ENCODE measurements at places on chromosomes 4 and X.

DNA sequence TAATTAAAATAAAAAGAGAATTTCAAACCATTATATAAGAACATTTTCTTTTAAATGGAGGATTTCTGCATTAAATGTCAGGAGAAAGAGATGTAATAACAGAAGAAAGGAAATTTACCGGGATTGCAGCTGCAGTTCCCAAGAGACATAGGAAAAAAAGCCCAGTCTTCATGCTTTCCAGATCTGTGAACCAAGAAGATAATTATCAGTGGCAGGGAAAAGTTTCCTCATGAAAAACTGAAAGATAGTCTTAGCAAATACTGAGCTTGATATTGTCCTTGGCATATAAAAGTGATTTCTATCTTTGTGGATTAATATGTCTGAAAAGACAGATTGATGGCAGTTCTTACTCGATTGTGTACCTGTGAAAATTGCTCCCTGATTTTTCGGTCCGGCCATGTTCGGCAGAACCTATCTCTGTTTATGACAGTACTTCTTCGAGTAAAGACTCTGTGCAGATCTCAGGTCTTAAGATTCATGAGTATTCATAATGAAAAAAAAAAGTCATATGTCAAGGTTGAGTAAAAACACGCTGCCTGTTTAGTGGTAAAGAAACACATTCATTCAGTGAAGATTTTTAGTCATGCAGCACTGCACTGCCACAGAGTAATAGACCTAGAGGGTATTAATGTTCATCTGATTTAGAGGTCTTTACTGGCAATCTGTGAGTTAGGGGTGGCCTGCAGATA, 29.6 kb downstream of the SPARCL1 start:
- no peak for DNase-seq

GRCh38 chr4:69896530-69897116, 34.2 kb upstream of the CSN1S1 start:
- DNase-seq: no peak

DNA sequence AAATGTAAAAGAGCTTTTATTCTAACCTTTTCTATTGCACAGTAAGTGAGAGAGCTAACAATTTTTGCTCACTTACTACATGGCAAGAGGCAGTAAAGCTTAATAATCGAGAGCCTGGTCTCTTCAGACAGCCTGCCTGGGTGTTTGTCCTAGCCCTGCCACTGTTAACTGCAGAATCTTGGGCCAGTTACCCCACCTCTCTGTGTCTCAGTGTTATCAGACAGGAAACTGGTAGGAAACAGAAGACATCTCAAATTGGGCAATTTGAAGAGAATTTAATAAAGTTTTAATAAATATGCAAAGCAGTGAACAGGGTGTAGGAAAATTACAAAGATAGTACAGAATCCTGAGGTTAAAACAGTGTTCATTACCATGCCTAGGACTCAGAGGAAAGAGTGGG, 13.4 kb downstream of the STAP1 start:
- DNase-seq: no peak

DNA sequence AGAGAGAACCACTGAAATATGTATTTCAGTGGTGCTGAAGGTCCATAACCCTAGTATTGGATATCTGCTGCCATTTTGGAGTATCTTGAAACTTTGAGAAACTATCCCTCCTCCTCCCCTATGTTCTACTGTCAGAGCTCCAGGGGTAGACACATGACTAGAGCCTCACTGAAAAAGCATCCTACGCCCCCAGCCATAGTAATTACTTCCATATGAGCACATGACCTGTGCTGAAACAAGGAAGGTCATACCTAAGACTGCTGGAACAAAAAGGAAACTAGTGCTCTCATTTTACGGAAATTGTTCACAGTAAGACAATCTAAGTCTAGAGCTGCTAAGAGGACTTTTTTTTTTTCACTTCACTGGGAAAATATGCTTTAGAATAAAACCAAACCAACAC, 42.0 kb upstream of the MAPK10 start:
- no peak for DNase-seq

- DNase-seq: no peak
Measured at GRCh38 chrX:132855780-132856341, 102.6 kb downstream of the HS6ST2 start.

- no peak for DNase-seq
Measured at GRCh38 chr4:25807102-25807728, 55.6 kb downstream of the SEL1L3 start.

- no peak for DNase-seq
Measured at GRCh38 chr4:55125087-55125721, at the start of gene KDR. Gene KDR, minus strand, starts transcription at chr4:55125595. Its CDS starts 302 bp downstream, at chr4:55125293.

- peak; percentile 29 for DNase-seq
Measured at GRCh38 chr4:184472614-184473498, 1.5 kb downstream of the IRF2 start.

DNA sequence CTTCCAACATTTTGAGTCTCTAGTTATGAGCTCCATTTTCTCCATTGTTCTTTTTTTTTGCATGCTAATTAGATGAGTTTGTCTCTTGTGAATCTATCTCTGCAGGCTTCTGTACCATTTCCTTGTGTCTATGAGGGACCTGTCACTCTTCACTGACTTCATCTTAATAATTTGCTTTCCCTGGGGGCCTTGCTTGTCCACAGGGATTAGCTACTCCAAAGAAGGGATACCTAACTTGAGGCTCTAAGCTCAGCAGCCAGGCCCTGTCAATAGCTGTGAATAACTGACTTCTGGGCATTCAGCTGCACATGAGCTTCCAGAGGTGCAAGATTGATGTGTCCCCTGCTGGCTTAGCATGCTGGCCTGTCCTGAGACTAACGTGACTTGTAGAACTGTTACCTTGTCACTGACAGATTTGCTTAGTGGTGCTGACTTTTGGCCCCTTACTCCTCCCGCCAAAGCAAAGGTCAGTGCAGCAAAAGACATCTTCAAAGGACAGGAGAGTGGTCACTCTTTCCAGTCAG, 124.6 kb downstream of the AFF2 start:
- DNase-seq: no peak

DNA sequence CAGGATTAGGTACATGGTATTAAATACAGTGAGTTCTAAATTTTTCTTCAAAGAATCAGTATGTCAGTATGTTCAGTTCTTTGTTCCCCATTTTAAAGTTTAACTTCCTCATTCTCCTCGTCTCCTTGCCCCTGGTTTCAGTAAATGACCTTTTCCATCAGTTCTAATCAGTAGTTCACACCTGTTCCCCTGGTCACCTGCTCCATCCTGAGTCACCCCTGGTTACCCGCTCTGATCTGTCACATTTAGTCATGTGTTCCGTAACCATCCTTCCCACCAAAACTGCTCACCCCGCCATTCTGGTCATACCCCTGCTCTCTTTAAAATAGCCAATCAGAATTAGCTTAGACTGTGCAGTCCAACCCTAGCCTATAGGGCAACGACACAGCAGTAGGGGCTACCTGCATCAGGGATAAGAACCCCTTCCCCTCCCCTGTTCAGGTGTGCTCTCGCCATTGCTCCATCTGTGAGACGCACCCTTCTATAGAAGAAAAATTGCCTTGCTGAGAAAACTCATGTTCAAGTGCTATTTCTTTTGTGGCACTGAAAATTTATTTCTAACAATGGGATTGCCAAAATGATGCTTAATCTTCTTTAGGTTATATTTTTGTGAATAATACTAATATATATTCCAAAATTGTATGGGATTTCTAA, 181.3 kb downstream of the OR13H1 start:
- no peak for DNase-seq

GRCh38 chrX:12370497-12370986, 232.3 kb downstream of the FRMPD4 start:
- DNase-seq: no peak

DNA sequence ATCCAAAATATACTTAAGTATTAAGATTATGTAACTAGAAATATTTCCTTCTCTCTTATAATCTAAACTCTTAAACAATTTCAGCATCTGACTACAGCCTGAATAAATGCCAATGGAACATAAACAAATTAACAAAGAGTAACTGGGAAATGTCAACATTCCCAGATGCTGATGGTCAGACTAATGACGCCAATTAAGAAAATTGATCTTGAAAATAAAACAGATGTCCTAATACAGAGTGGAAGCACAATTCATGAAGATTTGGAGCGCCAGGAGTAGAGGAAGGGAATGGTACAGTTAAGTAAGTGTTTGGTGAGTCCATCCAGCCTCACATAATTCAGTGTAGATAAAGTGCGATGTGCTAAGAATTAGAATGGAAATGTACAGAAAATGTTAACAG, 203.7 kb upstream of the NWD2 start:
- no peak for DNase-seq

GRCh38 chrX:47956016-47956415, 47.8 kb downstream of the ZNF182 start:
- DNase-seq: no peak

DNA sequence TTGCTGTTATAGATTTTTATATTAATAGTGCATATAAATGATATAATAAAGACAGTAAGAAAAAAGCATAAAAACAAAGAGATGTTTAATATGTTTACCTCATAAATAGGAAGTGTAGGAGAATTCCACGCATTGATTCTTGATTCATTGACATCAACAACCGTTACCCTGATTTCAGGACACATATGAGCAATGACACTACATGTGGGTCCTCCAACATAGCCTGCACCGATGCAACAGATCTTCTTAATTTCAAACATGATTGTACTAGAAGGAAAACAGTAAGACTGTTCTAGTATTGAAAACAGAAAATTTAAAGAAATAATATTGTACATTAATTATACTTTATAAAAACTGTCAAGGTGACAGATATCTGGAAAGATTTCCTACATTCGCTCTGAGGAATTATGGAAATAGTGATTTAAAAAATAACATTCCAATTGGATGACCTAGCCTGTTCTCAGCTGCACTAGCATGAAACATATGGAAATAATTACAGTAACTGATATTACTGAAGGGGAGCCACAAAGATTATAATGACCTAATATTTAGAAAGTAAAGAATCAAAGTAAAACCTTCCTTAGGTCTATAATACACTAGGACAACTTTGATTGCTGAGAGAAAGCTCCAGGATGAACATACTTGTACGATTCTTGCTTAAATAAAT, 5.9 kb downstream of the UGDH start:
- DNase-seq: no peak

GRCh38 chr4:74794382-74795010, at the start of gene BTC:
Gene BTC, minus strand, starts transcription at chr4:74794523. Its CDS starts 198 bp downstream, at chr4:74794325.
- no peak for DNase-seq

DNA sequence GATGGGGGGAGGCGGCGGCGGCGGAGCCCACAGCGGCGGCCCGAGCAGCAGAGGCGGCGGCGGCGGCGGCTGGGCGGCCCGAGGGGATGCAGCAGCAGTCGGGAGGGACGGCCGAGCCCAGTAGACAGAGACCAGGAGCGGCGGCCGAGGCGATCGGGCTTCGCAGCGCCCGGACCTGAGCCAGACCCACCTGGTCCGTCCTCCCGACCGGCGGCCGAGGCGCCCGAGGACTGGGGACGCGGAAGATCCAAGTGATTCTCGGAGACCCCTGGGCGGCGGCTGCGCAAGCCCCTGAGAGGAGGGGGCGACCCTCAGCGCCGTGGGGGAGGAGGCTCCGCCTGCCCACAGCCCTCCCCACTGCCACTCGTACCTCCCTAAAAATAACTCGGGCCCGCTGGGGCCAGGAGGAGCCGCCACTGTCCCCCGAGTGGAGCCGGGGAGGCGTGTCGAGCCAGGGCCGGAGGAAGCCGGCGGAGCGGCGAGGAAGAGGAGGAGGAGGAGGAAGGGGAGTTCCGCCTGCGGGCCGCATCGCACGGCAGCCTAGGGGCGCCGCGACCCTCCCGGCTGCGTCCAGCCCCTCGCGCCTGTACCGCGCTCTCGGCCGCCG, 608 bp downstream of the RAPGEF2 start:
- peak; percentile 25 for DNase-seq

GRCh38 chr4:85084371-85085094, 118.0 kb upstream of the WDFY3 start:
- DNase-seq: no peak

- DNase-seq: no peak
Measured at GRCh38 chr4:8846046-8846720, 25.5 kb downstream of the HMX1 start.

GRCh38 chrX:2766906-2767305, 15.1 kb downstream of the XG start:
- no peak for DNase-seq

- DNase-seq: no peak
Measured at GRCh38 chr4:62006108-62006507, 806.0 kb downstream of the ADGRL3 start.

- DNase-seq: no peak
Measured at GRCh38 chr4:10144479-10144878, 27.9 kb upstream of the WDR1 start.

- no peak for DNase-seq
Measured at GRCh38 chr4:44415251-44415650, 33.4 kb downstream of the KCTD8 start.

DNA sequence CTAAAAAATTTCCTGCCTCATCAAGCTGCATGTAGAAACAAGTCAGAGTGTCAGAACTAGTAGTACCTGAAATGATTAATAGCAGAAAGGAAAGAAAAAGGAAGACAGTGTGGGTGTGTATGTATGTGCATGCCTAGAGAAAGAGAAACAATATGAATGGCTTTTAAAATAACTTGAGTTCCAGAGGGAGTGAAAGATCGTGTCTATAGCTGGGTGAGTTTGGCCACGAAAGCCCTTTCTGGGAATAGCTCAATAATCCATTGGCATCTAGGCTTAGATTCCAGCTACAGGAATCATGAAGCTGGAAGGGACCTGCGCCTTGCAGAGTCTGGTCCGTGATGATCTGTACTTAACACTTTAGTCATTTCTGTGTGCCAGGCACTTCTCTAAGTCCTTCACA, 195.6 kb downstream of the RAPGEF2 start:
- no peak for DNase-seq

- no peak for DNase-seq
Measured at GRCh38 chr4:26343038-26343398, 22.2 kb downstream of the RBPJ start.

GRCh38 chr4:909131-909571, 23.0 kb downstream of the GAK start:
- no peak for DNase-seq

- no peak for DNase-seq
Measured at GRCh38 chr4:31461421-31461820, 741.3 kb downstream of the PCDH7 start.

- DNase-seq: peak; percentile 5
Measured at GRCh38 chrX:40245488-40246071, 147.8 kb upstream of the BCOR start.

GRCh38 chr4:41647383-41647782, 101.1 kb downstream of the PHOX2B start:
- DNase-seq: no peak

DNA sequence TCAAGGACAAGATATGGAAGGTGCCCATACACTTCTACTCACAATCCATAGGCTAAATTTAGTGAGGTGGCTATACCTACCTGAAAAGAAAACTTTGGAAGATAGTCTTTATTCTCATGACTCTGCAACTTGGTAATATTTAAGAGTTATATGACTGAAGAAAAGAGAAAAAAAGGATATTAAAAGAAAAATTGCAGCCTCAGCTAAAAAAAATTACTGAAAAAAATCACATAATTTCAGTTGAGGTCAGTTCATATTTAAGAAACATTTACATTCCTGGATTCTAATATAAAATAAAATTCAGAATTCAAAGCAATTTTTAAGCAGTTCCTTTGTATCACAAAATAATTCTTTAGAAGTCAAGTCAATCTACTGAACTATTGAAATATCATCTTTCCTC, 166.5 kb downstream of the GABRG1 start:
- no peak for DNase-seq

GRCh38 chrX:83845397-83845796, 15.5 kb upstream of the CYLC1 start:
- DNase-seq: peak; percentile 14

GRCh38 chrX:101749436-101749835, 89.8 kb upstream of the ARMCX2 start:
- DNase-seq: no peak

- DNase-seq: no peak
Measured at GRCh38 chrX:39442332-39442731, 641.1 kb downstream of the MID1IP1 start.

GRCh38 chr4:61192392-61192791, 7.7 kb upstream of the ADGRL3 start:
- no peak for DNase-seq

Data from stimulated activated naive CD4-positive, alpha-beta T cell (primary cell).